AG04450 (cell line): ENCODE measurements at places on chromosomes 13 and 19. TPM values are rescaled to one million over a fixed set of nuclear protein-coding genes. Genes with fewer than 3 reads are reported as not detected.

DNA sequence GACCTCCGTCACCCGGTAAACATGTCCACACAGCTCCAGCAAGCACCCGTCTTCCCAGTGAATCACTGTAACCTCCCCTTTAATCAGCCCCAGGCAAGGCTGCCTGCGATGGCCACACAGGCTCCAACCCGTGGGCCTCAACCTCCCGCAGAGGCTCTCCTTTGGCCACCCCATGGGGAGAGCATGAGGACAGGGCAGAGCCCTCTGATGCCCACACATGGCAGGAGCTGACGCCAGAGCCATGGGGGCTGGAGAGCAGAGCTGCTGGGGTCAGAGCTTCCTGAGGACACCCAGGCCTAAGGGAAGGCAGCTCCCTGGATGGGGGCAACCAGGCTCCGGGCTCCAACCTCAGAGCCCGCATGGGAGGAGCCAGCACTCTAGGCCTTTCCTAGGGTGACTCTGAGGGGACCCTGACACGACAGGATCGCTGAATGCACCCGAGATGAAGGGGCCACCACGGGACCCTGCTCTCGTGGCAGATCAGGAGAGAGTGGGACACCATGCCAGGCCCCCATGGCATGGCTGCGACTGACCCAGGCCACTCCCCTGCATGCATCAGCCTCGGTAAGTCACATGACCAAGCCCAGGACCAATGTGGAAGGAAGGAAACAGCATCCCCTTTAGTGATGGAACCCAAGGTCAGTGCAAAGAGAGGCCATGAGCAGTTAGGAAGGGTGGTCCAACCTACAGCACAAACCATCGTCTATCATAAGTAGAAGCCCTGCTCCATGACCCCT, 9.0 kb upstream of the CEACAM5 start:
- no peak for DNase-seq

DNA sequence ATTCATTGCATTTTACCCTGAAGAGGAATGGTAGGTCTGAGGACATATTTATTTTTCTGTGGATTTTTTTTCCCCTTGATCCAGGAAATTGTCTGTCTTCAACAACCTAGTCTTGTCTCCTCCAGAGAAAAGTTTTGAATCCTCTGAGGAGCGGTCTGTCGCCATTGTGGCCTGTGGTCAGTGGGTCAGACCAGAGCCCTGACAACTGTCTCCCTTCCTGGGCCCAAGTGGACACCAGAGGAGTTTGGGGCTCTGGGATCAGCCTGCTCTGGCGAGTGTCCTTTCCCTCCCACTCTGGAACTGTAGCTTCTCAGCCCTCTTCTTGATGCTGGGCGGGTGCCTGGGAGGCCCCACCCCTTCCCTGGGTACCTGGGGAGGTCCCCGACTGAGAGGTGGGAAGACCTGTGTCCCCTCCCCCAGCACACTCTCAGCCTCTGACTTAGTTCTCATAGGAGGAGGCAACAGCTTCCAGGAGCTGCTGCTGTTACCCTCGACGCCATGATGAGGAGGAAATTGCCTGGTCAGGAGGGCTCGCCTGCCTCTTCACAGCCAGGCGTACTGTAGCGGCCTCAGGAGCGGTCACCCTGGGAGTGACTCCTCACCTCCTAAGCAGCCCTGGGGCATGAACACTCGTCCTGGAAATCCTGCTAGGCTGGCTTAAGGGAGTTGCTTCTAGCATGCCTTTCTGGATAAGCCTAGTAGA, 110.3 kb downstream of the GGACT start:
- DNase-seq, result no peak

GRCh38 chr19:5811117-5811516, 6.2 kb downstream of the NRTN start:
- no peak for DNase-seq

DNA sequence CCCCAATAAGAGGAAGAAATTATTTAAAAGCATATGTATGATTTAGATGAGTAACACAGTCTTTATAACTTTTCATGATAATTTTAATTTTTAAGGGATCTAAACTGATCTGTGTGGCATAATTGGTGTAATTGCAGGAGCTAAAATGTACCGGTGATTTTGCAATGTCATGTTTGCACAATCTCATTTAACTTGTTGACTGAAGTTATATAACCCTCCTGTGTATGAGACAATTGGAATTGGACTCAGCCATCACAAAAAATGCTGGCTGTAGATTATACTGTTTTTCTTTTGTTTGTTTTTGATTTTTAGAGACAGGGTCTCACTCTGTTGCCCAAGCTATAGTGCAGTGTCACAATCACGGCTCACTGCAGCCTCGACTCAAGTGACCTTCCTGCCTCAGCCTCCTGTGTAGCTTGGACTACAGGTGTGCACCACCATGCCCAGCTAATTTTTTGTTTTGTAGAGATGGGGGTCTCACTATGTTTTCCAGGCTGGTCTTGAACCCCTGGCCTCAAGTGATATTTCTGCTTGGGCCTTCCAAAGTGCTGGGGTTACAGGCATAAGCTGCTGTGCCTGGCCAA, 26.1 kb downstream of the FGF9 start:
- no peak for DNase-seq

- no peak for DNase-seq
Observed at GRCh38 chr19:18280247-18281081, 958 bp downstream of the JUND start.

CYP4F2 gene
- polyA plus RNA-seq, result not detected in 2 replicates
